Caudate nucleus (tissue), 63 donors: ENCODE measurements at places on chromosomes 1 and 21.

- no peak for DNase-seq
These were observed 57.1 kb downstream of the FAAP20 start for GRCh38 chr1:2137257-2138121.

DNA sequence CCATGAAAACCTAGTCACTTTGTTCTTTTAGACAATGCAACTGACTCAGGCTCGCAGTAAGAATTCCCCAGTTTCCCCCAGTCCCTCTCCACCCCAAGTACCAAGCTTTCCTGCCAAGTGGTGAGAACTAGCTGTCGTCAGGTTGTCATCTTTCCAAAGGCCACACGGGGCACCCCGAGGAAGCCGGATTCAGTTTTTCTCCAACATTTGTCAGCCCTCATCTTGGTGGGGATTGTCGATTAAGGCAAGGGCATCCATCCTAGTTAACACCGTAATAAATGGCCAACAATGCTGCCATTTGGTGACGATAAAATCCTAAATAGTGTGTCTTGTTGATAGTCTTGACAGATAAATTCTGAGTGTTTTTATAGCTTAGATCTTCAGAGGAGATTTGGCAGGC is 55.9 kb upstream of the PROX1 start:
- DNase-seq, result no peak

- no peak for DNase-seq
These were observed 98.1 kb downstream of the PLD5 start for GRCh38 chr1:242426271-242426905.

DNA sequence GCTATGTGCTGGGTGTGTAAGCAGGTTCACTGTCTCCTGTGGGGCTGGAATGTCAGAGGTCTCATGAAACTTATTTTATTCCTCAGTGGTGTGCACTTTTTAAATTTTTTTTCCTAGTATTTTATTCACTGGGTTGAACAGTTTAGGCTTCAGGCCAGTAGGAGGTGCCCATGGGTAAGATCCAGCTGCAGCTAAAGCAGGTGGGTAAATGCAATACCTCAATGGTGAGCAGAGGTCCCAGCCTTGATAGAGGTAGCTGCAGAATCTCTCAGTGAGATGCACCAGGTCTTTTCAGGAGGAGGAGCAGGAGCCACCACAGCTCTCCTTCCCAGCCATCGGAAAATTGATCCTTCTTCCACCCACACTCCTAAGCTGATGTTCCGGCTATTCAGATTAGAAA is 12.6 kb upstream of the OR6N2 start:
- no peak for DNase-seq

DNA sequence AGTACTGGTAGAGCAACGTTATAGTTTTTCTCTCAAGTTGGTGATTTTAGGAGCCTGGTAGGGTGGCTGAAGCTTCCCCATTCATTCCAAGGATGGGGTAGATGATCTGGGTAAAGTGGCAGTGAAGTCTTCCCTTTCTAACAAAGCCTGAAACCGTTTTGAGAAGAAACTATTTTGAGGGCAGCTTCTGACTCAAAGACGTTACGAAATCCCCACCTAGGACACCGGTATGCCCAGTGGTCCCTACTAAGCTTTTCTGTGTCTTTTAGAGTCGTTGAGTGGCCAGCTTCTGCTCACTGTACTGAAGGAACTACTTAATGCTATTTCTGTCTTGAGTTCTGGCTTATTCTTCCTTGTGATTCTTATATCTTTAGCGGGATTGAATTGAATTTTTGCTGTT is 1.4 kb downstream of the WDTC1 start:
- DNase-seq, result no peak

GRCh38 chr1:88401313-88401712 is 282.8 kb upstream of the PKN2 start:
- no peak for DNase-seq

GRCh38 chr1:109822749-109823542 is 59.2 kb upstream of the EPS8L3 start:
- no peak for DNase-seq

DNA sequence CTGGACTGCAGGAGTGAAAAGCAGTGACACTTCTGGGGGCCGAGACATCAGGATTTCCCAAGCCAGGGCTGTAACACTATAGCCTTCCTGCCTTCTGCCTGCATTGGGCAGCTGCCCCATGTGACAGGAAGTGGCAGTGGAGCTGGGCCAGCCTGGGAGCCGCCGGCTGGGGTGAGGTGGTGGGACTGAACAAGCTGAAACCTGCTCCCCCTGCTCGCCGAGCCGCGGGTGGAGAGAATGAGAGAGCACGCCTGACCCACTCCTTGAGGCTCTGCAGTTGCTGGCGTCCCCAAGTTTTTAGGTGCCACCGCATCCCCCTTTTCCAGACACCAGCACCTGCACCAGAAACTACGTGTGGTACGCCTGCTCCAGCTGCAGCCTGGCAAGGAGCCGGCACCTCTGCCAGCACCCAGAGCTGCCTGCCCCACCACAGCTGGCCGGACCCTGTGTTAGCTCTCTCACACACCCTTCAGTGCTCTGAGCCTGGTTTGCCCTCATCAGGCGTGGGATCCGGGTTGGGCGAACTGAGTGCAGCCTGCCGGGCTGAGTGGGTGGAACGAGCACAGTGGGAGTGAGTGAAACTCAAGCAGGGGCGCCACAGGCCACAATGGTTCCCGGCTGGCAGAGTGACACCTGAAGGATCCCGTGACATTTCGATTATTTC is 119.4 kb downstream of the AKT3 start:
- DNase-seq, result no peak
